ENCODE measurements at places on chromosomes 2 and 18.

GRCh38 chr2:240566203-240567136 is 1.8 kb upstream of the RNPEPL1 start:
- H3K4me1 ChIP-seq, result peaks cover 27% of the 10 kb centered on the region
- no peaks in the 10 kb centered on the region for H3K36me3 ChIP-seq

- H3K4me1 ChIP-seq, result no peaks in the 10 kb centered on the region
- no peaks in the 10 kb centered on the region for H3K36me3 ChIP-seq
- H3K4me3 ChIP-seq, result no peak overlapping the region
- H3K27me3 ChIP-seq, result no peaks in the 10 kb centered on the region
- DNase-seq, result no peak
These were observed 52.1 kb downstream of the L3MBTL4 start for GRCh38 chr18:6362559-6363129.

DNA sequence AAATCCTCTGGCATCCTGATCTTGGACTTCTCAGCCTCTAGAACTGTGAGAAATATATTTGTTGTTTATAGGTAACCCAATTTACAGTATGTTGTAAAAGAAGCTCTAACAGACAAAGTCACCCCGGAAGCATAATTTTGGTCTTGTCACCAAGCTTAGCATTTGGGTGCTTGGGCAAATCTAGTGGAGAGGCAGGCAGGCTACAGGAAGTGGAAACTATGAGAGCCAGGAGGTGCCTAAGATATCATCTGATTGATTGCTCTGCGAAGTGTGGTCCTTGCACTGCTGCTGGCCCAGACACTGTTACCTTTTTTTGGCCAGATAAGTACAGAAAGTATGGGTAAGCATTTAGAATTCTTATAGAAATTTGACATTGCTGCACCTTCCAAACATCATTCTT is 102.9 kb downstream of the CDC42EP3 start:
- no peak for DNase-seq
- H3K27ac ChIP-seq, result no peak overlapping the region
- no peaks in the 10 kb centered on the region for H3K36me3 ChIP-seq

- peaks cover 27% of the 10 kb centered on the region for H3K4me1 ChIP-seq
- H3K27me3 ChIP-seq, result no peaks in the 10 kb centered on the region
- no peak overlapping the region for H3K4me3 ChIP-seq
- peaks cover 10% of the 10 kb centered on the region for H3K36me3 ChIP-seq
- peak overlapping the region; percentile 93 for H3K27ac ChIP-seq
These were observed 85.4 kb downstream of the MAP3K20 start for GRCh38 chr2:173161040-173161439.

DNA sequence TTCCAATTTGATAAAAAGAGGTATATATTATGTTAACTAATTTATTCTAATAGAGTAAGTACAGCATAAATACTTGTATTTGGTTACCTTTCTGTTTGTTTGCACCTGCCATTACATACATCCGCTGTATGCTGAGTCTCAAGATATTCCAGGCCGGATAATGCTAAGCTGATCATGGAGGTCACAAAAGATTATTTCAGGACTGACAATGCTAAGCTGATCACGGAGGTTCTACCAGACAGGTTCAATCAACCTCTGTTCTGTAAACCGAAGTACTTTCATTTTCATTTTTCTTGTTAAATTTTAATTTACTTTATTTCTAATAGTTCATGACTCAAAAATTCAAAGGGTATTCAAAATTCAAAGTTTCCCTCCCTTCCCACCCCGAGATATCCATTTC is 31.1 kb downstream of the PNO1 start:
- H3K36me3 ChIP-seq, result peaks cover 34% of the 10 kb centered on the region
- H3K4me1 ChIP-seq, result peaks cover 34% of the 10 kb centered on the region
- no peaks in the 10 kb centered on the region for H3K27me3 ChIP-seq
- no peak for DNase-seq
- H3K4me3 ChIP-seq, result no peak overlapping the region
- no peak overlapping the region for H3K27ac ChIP-seq

DNA sequence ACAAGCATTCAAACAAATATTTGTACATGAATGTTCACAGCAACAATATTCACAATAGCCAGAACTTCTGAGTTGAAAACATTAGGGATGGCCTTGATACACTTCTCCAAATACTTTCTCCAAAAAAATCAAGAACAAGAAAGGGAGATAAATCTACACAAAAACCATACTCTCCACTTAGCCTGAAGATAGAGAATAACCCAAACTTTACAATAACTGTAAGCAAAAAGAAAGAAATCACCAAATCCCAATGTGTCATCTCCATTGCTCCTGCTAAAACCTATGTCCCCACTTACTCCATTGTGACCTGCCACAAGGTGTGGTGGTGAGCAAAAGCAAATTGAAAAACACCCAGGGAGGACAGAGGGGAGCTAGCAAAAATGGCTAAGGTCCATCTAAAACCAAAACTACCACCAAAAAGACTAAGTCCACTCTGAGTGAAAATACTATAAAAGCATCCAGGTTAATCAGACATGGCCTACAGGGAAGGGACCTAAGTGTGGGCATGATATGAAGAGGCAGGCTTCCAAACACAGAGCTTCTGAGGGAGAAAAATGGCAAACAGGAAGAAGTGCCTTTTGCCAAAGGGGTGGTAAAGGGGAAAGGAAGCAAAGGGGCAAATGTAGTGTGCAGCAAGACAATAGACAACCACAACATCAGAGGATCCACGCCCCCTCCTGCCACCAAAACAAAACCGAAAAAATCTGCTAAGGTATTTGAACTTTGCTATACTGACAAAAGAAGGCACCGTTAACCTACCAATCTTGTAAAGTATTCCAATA is 56.1 kb downstream of the NBAS start:
- peaks cover 10% of the 10 kb centered on the region for H3K4me1 ChIP-seq
- H3K4me3 ChIP-seq, result no peak overlapping the region
- peaks cover 21% of the 10 kb centered on the region for H3K36me3 ChIP-seq
- DNase-seq, result no peak

DNA sequence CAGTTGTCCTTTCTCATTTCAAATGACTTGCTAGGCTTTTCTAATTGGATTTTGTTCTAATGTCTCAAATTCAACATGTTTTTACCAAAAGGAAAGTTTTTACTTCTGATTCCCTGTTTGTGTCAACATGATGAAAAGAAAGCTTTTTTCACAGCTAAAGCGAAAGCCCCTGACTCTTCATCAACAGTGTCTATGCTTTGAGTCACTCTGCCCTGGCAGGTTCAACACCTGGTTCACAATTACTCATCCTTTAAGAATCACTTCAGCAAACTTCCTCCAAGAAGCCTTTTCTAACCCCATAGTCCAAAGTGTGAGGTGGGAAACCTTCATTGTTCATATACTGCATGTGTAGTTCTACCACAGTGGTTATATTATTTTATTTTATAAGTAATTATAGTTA is 7.6 kb upstream of the DSG2 start:
- H3K36me3 ChIP-seq, result no peaks in the 10 kb centered on the region
- peak overlapping the region; percentile 95 for H3K27ac ChIP-seq
- no peak for DNase-seq
- peaks cover 65% of the 10 kb centered on the region for H3K4me1 ChIP-seq
- no peak overlapping the region for H3K4me3 ChIP-seq

- H3K27me3 ChIP-seq, result no peaks in the 10 kb centered on the region
- H3K27ac ChIP-seq, result peak overlapping the region; percentile 100
- H3K4me3 ChIP-seq, result no peak overlapping the region
- no peak for DNase-seq
These were observed 76.9 kb downstream of the USP40 start for GRCh38 chr2:233489666-233490065.

- no peaks in the 10 kb centered on the region for H3K36me3 ChIP-seq
- no peak for DNase-seq
These were observed 744.3 kb upstream of the SOX11 start for GRCh38 chr2:4947911-4948310.

GRCh38 chr2:130302164-130302886 is 40.4 kb upstream of the IMP4 start:
- H3K4me1 ChIP-seq, result no peaks in the 10 kb centered on the region
- DNase-seq, result no peak
- peaks cover 21% of the 10 kb centered on the region for H3K27me3 ChIP-seq
- no peaks in the 10 kb centered on the region for H3K36me3 ChIP-seq

DNA sequence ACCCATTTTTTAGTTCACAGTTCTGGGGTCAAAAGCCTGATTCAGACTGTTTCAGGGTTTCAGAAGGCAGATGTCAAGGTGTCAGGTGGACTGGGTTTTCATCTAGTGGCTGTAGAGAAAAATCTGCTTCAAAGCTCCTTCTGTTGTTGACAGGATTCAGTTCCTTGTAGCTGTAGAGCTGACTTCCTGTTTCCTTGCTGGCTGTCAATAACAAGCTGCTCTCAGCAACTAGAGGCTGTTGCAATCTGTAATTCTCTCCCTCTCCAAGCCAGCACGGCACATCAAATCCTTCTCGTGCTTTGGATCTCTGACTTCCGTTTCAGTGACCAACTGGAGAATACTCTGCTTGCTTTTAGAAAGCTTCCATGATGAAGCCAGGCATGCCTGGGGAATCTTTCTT is 179.4 kb downstream of the DOK6 start:
- H3K36me3 ChIP-seq, result no peaks in the 10 kb centered on the region
- no peak overlapping the region for H3K27ac ChIP-seq
- no peak for DNase-seq

- H3K4me1 ChIP-seq, result no peaks in the 10 kb centered on the region
- no peak overlapping the region for H3K4me3 ChIP-seq
- no peak overlapping the region for H3K27ac ChIP-seq
- no peaks in the 10 kb centered on the region for H3K27me3 ChIP-seq
- H3K36me3 ChIP-seq, result no peaks in the 10 kb centered on the region
These were observed 206.0 kb downstream of the NCK2 start for GRCh38 chr2:105950521-105951383.

DNA sequence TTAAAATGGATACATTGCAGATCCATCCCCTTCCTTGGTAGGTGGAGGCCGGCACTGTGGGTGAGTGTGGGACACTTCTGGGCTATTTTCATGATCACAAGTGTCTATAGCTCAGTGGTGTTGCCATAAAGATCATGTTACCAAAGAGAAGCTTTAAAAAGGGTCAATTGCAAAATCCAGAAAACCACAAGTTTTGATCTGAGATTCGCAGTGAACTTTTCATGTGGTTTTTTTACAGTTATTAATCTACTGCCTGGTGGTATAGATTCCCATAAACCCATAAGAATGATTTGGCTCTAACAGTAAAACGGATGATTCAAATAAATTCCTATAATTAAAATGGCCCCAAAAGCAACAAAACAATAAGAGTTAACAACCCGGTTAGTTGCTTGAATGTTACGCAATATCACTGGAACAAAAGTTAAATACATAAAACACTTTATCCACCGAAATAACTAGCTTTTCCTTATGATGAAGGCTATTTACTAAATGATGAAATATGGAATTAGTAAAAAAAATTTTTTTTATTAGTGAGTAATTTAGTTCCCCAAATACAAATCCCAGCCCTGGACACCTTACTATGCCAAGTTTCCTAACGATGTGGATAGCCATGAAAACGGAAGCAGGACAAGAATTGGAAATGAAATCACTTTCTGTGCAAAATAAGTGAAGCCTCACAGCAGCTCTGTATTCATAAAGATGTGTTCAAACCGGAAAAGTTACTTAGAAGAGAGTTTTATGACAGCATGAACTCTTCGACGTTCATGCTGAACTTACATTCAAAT is 95.6 kb upstream of the THOC1 start:
- no peak for DNase-seq
- H3K27ac ChIP-seq, result no peak overlapping the region
- H3K4me3 ChIP-seq, result no peak overlapping the region

DNA sequence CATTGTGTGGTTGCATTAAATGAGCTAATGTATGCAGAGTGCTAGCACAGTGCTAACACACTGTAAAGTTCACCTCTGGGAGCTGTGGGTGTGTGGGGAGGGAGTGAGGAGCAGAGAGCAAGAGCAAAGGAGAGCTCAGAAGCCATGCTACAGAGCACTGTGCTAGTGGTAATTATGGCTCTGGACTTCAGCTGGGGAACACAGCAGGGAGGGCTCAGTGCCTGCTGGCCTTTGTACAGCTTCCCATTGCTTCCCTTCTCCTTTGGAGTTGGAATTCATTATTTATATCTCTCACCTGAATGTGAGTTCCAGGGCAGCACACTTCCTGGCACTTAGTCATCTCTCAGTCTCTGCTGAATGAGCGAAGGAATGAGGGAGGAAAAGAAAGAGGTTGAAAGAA is 2.5 kb upstream of the PLA2R1 start:
- DNase-seq, result no peak
- no peaks in the 10 kb centered on the region for H3K36me3 ChIP-seq
- no peak overlapping the region for H3K4me3 ChIP-seq
- H3K4me1 ChIP-seq, result no peaks in the 10 kb centered on the region

DNA sequence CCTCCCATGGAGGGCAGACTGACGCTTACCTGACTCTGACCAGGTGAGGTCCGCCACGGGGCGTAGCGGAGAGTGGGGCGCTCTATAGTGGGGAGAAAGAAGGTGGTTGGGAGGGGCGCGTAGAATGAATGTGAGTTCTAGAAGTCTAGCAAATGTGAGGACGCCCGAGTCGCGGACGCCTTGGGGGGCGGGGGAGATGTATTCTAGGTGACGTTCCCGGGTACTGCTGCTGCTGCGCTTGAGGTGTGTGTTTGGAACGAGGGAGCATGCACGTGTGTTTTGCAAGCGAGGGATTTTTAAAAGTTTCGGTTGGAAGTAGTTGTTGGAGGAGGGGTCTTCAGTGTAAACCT is 758 bp downstream of the RIF1 start:
- H3K4me3 ChIP-seq, result peak overlapping the region; percentile 67
- no peaks in the 10 kb centered on the region for H3K27me3 ChIP-seq
- DNase-seq, result no peak
- peaks cover 44% of the 10 kb centered on the region for H3K36me3 ChIP-seq

- no peak overlapping the region for H3K4me3 ChIP-seq
- H3K27ac ChIP-seq, result no peak overlapping the region
- no peaks in the 10 kb centered on the region for H3K27me3 ChIP-seq
- DNase-seq, result no peak
- H3K36me3 ChIP-seq, result no peaks in the 10 kb centered on the region
These were observed 43.6 kb downstream of the VIT start for GRCh38 chr2:36740061-36740460.

DNA sequence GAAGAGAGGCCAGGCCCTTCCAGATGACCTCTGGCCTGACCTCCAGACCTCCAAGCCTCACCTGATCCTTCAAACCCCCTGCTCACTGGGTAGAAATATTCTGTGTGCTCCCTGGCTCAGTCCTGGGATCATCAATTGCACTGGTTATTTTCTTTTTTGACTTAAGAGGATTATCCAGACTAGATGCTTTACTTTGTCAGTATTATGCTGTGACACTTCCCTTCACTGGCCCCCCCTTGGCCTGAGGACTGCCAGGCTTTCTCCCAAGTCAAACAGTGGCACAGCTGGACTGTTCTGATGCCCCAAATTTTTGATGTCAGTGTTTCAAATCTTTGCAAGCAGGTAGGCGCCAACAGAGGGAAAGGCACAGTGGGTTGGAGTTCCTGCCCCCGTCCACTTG is 156.3 kb upstream of the SKOR2 start:
- no peak overlapping the region for H3K27ac ChIP-seq
- H3K27me3 ChIP-seq, result peaks cover 4% of the 10 kb centered on the region
- no peak for DNase-seq
- H3K4me1 ChIP-seq, result no peaks in the 10 kb centered on the region

DNA sequence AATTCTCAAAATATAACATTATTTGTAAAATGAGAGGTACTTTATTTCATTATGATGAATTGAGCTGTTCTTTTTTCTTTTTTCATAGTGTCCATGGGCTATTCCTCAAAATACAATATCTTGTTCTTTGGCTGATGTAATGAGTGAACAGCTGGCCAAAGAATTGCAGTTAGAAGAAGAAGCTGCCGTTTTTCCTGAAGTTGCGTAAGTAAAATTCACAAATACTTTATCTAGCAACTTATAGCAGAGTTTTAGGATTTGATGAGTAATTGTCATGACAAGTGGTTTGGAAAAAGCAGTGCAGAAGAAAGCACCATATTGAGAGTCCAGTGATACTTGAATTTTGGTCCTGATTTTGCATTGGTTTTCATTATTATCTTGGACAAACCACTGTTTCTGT is 9.8 kb downstream of the RIOK3 start:
- H3K36me3 ChIP-seq, result peaks cover 86% of the 10 kb centered on the region
- DNase-seq, result no peak
- no peaks in the 10 kb centered on the region for H3K4me1 ChIP-seq

Measured in RWPE2 (cell line).